Activated naive CD4-positive, alpha-beta T cell treated with Interleukin-2 at 50 U/mL for 16 hours (primary cell): ENCODE measurements at places on chromosomes 7 and 10.
A peak's percentile ranks its signal among the peaks of the same experiment; 100 is the strongest.

DNA sequence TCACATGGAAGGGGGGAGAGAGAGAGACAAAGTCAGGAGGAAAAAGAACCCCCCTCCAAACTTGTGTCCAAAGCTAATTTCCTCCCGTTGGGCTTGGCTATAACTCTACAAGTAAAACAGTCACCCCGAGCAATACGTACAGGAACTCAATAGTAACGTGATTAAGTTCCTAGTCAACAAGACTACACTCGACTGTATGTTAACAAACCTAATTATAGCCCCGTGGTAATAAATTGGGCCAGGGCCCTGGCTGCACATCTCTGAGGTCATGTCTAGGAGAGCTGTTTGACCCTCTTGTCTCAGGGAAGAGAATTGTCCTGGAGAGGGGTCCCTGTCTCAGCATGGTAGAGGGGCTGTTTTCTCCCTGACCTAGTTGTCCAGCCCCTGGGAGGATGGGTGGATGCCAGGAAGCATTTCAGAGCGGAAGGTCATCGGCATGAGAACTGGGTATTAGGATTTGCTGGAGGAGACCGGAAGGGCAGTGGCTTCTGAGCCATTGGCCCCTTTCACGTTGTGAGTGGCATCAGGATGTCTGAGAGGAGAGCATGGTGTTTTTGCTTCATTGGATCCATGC is 60.2 kb upstream of the COMTD1 start:
- DNase-seq = no peak

DNA sequence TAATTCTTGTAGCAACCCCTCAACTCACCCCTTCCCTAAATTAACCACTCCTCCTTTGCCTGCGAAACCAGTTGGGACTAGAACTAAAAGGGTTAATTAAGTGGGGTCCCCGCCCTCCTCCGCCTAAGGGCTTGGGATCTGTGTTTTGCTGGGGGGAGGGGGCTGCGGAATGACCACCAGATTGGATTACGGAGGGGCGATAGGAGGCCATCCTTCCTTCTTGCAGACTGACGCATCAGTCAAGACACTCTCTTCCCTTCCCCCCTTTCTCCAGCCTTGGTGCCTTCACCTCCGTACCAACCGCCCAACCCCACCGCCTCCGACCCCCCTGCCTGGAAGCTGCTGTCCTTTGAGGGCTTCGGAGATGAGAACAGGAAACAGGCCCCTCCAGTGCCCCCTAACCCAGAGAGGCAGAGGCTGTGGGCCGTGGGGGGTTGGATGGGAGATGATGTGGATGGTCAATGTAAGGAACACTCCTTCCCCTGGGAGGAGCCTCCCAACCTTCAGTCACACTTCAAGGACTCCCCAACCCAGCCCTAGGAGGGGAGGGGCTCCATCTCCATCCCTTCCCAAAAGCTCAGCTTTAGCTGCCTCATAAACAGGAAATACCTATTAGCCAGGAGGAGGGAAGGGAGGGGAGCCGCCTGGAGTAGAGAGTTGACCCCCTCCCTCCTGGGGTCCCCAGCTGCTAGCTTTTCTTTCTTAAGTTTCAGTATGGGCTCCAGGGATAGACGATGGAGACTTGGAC is 997 bp upstream of the LDB1 start:
- DNase-seq = no peak

DNA sequence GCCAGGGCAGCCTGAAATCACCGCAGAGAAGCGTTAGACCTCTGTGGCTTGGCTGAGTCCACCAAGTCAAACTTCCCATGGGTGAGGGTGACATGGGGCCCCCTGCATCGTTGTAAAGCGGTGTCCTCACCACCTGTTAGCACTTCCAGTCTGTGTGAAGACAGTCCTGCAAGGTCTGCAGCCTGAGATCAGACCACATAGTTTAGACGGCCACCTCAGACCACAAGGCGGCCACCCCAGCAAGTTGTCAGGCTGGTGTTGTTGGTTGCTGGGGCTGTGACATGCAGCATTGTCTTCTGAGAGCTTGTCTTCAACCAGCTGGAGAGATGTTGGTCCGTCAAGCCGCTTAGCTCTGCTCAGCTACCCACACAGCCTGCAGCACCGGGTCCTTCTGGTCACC is 44.1 kb upstream of the TARP start:
- no peak for DNase-seq

GRCh38 chr10:13354783-13355182 is 6.7 kb upstream of the SEPHS1 start:
- DNase-seq = no peak

DNA sequence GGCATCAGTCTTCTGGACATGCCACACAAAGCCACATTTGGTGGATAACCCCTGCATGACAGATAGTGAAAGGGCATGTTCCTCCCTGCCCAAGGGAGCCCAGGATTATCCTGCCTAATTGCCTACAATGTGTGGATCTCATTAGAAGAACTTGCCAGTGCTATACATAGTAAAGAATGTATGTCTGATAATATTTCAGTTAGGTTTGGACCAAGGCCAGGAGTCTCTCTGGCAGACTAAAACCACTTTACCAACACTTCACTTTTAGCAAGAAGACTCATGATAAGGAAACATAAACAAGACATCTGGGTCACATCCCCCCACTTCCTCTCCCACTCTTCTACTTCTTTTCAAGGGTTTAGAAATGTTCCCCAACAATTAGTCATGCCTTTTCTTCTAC is 196.7 kb downstream of the MTERF1 start:
- DNase-seq = no peak

GRCh38 chr10:14306190-14306589 is 24.5 kb downstream of the FRMD4A start:
- DNase-seq = no peak

GRCh38 chr10:76937181-76937600 is 700.4 kb downstream of the KCNMA1 start:
- no peak for DNase-seq

DNA sequence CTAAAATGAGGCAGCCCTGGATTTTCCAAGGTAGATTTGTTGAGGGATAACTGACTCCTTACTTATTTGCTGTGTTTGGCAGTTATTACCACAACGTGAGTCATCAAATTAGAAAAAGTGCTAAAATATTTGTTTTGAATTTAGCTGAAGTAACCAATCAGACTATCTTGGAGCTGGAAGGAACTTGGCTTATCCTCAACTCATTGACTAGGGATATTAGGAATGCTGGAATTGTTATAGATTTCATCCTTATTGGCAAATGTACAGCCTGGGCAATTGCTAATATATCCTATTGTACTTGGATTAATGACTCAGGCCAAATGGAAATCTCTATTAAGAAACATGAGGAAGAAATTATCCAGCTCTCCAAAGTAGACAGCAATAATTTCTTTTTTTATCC is 1189.0 kb upstream of the LRRN3 start:
- no peak for DNase-seq

GRCh38 chr7:137036768-137037167 is 168.3 kb downstream of the CHRM2 start:
- no peak for DNase-seq

GRCh38 chr7:126940723-126941307 is 311.9 kb downstream of the GRM8 start:
- DNase-seq = no peak

DNA sequence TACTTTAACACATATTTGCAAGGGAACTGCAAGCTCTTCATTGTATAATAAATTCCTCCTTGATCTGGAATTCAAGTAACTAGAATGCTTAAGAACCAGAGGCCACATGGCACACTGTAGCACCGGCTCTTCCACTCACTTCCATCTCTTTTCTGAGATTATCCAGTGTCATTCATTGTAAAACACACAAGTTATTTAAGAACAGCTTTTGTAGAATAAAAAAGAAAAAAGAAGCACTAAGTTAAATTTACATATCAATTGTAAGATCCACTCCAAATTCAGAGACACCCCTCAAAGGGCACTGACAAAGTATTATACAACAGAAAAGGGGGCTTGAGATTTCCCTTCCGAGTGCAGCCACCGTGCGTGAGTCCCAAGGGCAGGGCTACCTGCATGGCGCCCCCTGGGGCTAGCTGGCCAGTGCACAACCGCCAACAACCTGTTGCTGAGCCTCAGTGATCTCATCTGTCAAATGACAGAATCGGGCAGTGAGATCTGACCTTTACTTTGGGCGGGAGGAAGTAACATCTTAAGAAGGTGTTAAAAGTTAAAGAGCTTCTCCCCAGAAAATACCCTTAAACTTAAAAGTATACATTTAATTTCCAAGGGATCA is 12.5 kb downstream of the GLI3 start:
- no peak for DNase-seq

- DNase-seq = peak; percentile 55
These were observed 1.1 kb upstream of the KBTBD2 start for GRCh38 chr7:32892521-32893206.

GRCh38 chr10:70804421-70804808 is 11.3 kb upstream of the SGPL1 start:
- no peak for DNase-seq

GRCh38 chr10:88657901-88658300 is 6.3 kb upstream of the LIPF start:
- no peak for DNase-seq

GRCh38 chr7:128032605-128033235 is 1.5 kb upstream of the LRRC4 start:
- no peak for DNase-seq

DNA sequence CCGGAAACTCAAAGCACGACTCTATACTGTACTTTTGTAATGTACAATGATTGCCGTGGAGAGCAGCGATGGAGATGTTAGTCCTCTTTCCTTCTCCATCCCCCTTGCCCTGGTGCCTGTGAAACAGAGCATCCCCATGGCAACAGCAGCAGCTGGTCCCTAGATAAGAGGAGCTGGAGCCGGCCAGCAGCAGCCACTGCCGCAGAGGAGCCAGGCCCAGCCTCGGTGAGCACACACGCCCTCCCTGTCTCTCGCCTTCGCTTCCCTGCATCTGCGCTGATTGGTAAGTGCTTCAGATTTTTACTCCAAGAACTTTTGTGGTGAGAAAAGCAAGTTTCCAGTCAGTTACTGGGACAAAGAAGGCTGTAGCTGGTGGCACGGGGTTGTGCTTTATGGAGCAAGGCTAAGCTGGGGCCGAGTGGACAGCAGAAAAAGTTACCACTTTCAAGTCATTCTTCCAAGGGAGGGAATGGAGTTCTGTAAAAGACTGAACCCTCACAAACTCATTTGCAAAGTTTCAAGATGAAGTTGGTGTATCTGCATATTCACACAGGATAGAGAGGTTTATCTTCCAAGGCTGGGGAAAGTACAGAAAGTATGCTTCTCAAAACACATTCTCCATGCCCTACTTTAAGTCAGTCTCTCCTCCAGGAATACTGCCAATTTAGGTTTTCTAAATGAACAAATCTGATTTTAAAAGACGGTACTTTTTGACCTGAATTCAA is at the start of gene PPP1R17:
PPP1R17 (plus strand) TSS at position 192 of the 725 bp plus-strand sequence. CDS start 5,227 bp downstream, outside the sequence.
- DNase-seq = no peak

- no peak for DNase-seq
These were observed 166.2 kb downstream of the EXOC4 start for GRCh38 chr7:133419041-133419440.

- DNase-seq = no peak
These were observed 132.9 kb upstream of the GRB10 start for GRCh38 chr7:50915621-50916020.

DNA sequence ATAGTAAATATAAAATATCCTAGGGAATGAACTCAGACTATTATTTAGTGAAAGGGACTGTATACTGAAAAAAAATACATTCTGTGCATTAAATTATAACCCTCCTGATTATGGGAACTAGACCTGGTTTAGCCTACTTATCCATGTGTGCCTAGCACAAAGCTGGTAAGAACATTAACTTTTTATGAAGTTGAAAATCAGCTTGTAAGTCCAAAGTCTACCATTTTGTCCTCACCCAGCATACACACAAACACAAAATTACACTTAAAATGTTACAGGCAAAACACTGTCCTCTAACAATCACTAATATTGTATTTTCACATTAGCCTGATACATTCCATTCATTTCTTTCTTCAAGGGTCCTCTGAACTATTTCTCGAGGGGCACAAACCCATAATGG is 19.9 kb upstream of the NEBL start:
- DNase-seq = no peak

DNA sequence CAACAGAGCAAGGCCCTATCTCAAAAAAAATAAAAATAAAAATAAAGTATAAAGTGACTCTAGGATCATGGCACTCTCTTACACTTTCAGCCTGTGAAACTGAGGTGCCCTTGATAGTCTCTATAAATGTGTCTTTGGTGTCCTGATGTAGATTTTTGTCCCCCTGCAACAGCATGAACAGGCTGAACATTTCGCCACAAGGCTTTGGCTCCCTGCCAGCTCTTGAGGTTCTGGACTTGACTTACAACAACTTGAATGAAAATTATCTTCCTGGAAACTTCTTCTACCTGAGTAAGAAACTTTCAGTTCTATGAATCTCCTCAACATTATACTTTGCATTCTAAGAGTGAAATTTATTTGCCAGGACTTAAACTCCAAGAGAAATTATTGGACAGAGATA is 48.1 kb upstream of the BMS1 start:
- no peak for DNase-seq

GRCh38 chr10:106189292-106189691 is 975.2 kb downstream of the SORCS1 start:
- DNase-seq = no peak

- no peak for DNase-seq
These were observed 35.2 kb upstream of the ITGA8 start for GRCh38 chr10:15754937-15755336.

GRCh38 chr10:101572126-101572525 is 15.9 kb downstream of the POLL start:
- DNase-seq = no peak

GRCh38 chr10:72275351-72276012 is 1.8 kb downstream of the DDIT4 start:
- no peak for DNase-seq

DNA sequence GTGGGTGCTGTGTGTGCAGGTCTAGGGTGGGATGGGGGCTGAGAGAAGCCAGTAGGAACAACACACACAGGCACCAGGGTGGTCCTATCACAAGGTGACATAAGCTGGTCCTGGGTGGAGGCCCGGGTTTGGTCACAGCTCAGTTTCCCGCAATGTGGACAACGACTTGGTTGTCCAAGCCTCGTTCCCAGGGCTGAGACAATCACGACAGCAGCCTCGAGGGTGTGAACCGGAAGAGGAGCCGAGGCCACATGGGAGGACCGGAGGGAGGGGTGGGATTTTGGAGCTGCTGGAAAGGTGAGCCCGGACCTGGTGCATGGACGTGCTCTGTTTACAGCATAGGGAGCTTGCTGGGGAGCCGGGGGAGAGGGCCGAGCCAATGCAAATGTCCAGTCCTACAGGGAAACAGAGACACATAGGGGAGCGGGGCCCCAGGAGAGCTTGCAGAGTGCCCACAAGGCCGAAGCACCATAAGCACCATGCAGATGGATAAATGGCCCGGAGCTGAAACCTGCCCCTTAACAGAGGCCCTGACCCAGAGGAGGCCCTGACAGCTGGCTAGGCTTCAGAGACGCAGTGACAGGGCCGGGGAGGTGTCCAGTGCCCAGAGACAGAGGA is 92.8 kb downstream of the PRKAG2 start:
- DNase-seq = no peak
